ENCODE measurements at places on chromosomes 1 and 21. TPM values are rescaled to one million over a fixed set of nuclear protein-coding genes. Genes with fewer than 3 reads are reported as not detected.
A peak's percentile ranks its signal among the peaks of the same experiment; 100 is the strongest.

GRCh38 chr1:234188454-234188792, 184.8 kb upstream of the COA6 start:
- H3K4me3 ChIP-seq = no peak overlapping the region
- no peak for DNase-seq
- H3K27me3 ChIP-seq = no peaks in the 10 kb centered on the region
- H3K27ac ChIP-seq = no peak overlapping the region
- H3K36me3 ChIP-seq = no peaks in the 10 kb centered on the region
- H3K4me1 ChIP-seq = no peaks in the 10 kb centered on the region

- no peak overlapping the region for H3K27ac ChIP-seq
- no peak overlapping the region for H3K4me3 ChIP-seq
- H3K4me1 ChIP-seq = no peaks in the 10 kb centered on the region
- DNase-seq = no peak
- no peaks in the 10 kb centered on the region for H3K36me3 ChIP-seq
These were observed 208.2 kb downstream of the URB2 start for GRCh38 chr1:229834230-229834629.

DNA sequence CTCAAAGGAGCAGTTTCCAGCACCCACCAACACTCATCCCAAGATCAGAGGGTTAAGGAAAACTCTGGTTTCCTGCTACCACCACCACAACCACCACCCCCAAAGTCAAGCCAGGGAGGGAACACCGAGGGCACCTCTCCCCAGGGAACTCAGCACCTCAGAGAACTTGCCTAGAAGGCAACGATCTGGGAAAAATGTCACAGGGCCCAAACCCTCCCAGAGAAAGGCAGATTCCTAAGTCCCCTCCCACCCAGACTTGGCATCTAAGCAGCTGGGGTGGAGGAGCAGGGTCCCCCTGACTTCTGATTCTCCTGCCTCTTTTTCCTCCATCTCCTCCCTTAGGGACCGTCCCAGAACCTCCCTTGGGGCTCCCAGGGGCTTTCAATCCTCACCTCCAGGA, 10.6 kb downstream of the KANK4 start:
- no peak overlapping the region for H3K4me3 ChIP-seq
- no peak for DNase-seq
- peaks cover 3% of the 10 kb centered on the region for H3K27me3 ChIP-seq
- H3K27ac ChIP-seq = no peak overlapping the region
- H3K36me3 ChIP-seq = no peaks in the 10 kb centered on the region
- no peaks in the 10 kb centered on the region for H3K4me1 ChIP-seq

DNA sequence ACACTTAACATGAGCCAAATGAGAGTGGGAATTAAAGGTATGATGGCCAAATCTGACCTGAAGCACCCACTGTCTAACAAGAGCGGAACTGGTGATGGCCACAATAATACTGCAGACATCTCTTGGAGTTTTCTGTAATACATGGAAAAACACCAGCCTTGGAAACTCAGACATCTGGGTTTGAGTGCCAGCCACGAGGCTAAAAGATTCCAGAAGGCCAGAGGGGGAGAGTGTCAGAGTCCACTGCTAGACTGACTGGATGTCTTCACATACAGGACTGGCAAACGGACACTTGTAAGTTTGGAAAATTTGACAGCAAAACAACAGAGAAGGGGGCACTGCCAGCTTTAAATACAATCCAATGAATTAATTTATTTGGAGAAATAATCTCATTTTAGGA, 175.1 kb downstream of the ADSS2 start:
- H3K27me3 ChIP-seq = no peaks in the 10 kb centered on the region
- H3K27ac ChIP-seq = no peak overlapping the region
- DNase-seq = no peak
- H3K4me1 ChIP-seq = peaks cover 23% of the 10 kb centered on the region
- H3K36me3 ChIP-seq = no peaks in the 10 kb centered on the region
- no peak overlapping the region for H3K4me3 ChIP-seq

GRCh38 chr1:220879076-220879508, at the start of gene HLX:
Gene HLX (plus strand): TSS chr1:220879443. CDS start chr1:220879858, 415 bp downstream.
- peaks cover 64% of the 10 kb centered on the region for H3K27me3 ChIP-seq
- H3K36me3 ChIP-seq = no peaks in the 10 kb centered on the region
- peak within 1 kb of the TSS; percentile 34 for H3K4me3 ChIP-seq
- no peak for DNase-seq
- H3K27ac ChIP-seq = peak within 1 kb of the TSS; percentile 68

TMPRSS3 gene
- 0.42 TPM for total RNA-seq

DNA sequence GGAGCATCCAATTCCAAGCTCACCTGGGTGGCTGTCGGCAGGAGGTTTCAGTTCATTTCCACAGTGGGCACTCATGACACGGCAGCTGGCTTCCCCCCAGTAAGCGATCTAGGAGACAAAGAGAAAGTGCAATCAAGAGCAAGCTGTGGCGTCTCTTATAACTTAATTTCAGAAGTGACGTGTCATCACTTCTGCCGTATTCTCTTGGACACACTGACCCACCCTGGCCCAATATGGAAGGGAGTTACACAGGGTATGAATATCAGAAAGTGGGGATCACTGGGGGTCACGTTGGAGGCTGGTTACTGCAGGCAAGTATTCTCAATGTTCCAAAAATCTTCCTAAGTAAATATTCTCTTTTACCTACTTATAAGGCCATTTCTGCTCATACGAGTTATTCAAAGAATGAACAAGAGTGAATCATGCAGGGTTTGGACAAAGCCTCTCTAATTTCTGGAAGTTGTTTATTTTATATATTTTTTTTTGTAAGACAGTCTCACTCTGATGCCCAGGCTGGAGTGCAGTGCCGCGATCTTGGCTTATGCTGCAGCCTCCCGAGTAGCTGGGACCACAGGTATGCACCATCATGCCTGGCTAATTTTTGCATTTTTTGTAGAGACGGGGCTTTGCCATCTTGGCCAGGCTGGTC, 46.5 kb upstream of the GREM2 start:
- no peaks in the 10 kb centered on the region for H3K27me3 ChIP-seq
- no peaks in the 10 kb centered on the region for H3K4me1 ChIP-seq
- H3K4me3 ChIP-seq = no peak overlapping the region

DNA sequence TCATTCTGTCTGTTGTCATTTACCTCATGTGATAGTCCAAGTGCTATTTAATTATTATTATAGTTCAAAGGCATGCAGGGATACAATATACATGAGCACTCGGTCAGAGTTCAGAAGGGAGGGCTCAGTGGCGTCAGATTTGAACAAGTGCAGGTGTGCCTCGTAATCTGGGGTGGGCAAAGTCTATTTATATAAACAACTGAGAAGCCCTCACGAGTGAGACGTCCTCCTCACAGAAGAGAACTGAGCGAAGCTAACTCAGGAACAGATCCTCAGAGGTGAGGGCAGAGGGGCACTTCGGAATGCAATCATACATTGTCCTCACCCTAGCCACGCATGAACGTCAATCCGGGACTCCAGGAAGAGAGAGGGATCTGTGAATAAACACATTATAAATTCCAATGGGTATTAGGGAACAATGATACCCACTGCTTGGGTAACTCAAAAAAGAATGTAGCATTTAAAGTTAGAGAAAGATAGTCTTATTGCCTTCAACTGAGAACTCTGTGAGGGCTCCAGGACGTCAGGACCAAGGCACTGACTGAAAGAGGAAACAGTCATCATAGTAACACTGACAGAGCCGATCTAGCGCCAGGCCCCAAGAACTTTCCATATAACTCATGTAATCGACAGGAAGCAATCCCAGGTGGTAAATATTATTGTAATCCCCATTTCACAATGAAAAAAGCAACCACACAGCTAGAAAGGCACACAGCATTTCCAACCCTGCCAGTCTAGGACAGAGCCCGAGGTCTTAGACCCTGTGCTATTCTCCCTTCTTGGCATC, 127.1 kb upstream of the B3GALT2 start:
- DNase-seq = no peak
- H3K27ac ChIP-seq = no peak overlapping the region
- H3K27me3 ChIP-seq = no peaks in the 10 kb centered on the region
- no peaks in the 10 kb centered on the region for H3K4me1 ChIP-seq

PLA2G4A gene
- total RNA-seq = 4.7 TPM

LCA5L gene
- total RNA-seq = 1.6 TPM

BMP8B gene
- total RNA-seq = 0.14 TPM

GRCh38 chr1:93437976-93438605, 9.8 kb upstream of the FNBP1L start:
- no peak overlapping the region for H3K27ac ChIP-seq
- no peak for DNase-seq
- no peaks in the 10 kb centered on the region for H3K27me3 ChIP-seq
- H3K4me3 ChIP-seq = no peak overlapping the region
- no peaks in the 10 kb centered on the region for H3K4me1 ChIP-seq

IFI16 gene
- total RNA-seq = 204 TPM

DNA sequence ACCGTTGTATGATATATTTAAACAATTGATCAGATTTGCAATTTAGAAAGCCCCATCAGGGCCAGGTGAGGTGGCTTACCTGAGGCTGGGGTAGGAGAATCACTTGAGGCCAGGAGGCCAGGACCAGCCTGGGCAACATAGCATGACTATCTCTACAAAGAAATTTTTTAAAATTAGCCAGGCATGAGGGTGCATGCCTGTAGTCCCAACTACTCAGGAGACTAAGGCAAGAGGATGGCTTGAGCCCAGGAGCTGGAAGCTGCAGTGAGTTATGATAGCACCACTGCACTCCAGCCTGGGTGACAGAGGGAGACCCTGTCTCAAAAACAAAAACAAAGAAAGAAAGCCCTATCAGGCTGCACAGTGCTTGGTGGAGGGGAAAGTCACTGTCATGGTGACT, 159.9 kb upstream of the RAB4A start:
- H3K4me1 ChIP-seq = peaks cover 16% of the 10 kb centered on the region
- no peaks in the 10 kb centered on the region for H3K27me3 ChIP-seq
- H3K27ac ChIP-seq = no peak overlapping the region
- DNase-seq = no peak
- H3K4me3 ChIP-seq = no peak overlapping the region
- no peaks in the 10 kb centered on the region for H3K36me3 ChIP-seq

DNA sequence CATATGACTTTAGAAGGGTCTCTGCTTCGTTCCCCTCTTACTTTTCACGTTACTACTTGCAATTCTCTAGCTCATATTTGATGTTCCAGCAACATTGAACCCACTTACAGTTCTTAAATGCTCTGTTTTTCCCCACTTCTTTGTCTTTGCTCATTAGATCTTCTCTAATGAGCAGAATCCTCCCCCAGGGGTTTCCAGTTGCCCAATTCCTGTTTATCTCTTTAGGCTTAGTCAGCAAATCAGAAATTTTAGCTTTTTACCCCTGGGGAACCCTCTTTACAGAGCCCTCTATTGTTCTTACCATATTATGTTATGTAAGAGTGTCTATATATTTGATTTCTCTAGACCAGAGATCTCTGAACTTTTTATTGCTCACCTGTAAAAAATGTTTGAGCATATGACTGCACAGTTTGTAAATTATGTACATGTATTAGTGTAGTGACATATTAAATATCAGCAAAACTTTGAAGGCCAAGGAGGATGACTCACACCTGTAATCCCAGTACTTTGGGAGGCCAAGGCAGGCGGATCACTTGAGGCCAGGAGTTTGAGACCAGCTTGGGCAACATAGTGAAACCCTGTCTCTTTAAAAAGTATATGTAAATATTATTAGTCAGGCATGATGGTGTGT, 71.4 kb downstream of the FNBP1L start:
- DNase-seq = no peak
- no peaks in the 10 kb centered on the region for H3K36me3 ChIP-seq
- no peaks in the 10 kb centered on the region for H3K27me3 ChIP-seq
- no peak overlapping the region for H3K4me3 ChIP-seq
- H3K4me1 ChIP-seq = no peaks in the 10 kb centered on the region

DNA sequence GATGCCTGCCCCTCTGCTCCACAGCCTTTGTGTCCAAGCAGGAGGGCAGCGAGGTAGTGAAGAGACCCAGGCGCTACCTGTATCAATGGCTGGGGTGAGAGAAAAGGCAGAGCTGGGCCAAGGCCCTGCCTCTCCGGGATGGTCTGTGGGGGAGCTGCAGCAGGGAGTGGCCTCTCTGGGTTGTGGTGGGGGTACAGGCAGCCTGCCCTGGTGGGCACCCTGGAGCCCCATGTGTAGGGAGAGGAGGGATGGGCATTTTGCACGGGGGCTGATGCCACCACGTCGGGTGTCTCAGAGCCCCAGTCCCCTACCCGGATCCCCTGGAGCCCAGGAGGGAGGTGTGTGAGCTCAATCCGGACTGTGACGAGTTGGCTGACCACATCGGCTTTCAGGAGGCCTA, 754 bp downstream of the BGLAP start:
- peaks cover 25% of the 10 kb centered on the region for H3K27me3 ChIP-seq
- H3K27ac ChIP-seq = no peak overlapping the region
- peaks cover 16% of the 10 kb centered on the region for H3K4me1 ChIP-seq
- H3K36me3 ChIP-seq = peaks cover 28% of the 10 kb centered on the region
- H3K4me3 ChIP-seq = no peak overlapping the region

DNA sequence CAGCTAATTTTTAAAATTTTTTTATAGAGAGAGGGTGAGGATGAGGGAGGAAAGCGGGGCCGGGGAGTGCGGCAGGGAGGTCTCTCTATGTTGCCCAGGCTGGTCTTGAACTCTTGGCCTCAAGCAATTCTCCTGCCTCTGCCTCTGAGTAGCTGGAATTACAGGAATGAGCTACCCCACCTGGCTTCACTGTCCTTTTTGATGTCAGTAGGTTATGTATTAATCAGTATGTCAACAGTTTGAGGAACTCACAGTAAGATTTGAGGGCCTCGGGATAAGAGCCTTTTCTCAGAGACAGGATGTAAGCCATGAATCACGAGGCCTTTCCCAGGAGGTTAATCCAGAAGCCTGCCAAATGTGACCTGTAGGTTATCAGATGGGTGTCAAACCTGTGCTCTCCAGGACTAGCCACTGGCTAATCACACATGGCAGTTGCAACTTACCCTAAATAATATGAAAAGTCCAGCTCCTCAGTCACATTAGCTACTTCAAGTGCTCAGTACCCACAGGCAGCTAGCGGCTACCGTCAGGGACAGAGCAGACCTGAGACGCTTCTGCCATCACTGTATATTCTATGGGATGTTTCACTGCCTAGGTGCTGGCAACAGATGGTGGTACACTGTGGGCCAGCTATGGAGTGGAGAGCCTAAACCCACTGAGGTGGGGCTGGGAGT, 33.1 kb downstream of the TRIM67 start:
- H3K4me1 ChIP-seq = no peaks in the 10 kb centered on the region
- H3K4me3 ChIP-seq = no peak overlapping the region
- no peak overlapping the region for H3K27ac ChIP-seq

DNA sequence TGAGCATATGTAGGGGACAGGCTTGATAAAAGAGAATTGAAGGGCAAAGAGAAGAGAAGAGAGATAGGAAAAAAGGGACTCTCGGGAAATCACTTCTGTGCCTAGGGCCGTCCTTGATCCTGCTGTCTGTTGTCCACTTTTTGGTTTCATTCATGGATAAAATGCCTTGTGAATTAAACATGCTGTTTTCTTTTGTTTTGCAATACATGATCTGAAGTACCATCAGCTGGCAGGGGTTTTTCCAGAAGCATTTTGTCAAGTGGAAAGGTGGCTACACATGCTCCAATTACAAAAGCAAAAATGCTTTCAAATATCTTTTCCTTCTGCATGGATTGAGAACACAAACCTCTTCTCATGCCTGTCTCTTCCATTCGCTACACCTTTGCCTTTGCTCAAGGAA, 361.7 kb downstream of the PDE4B start:
- no peaks in the 10 kb centered on the region for H3K27me3 ChIP-seq
- H3K36me3 ChIP-seq = no peaks in the 10 kb centered on the region
- no peak overlapping the region for H3K4me3 ChIP-seq
- DNase-seq = no peak
- H3K27ac ChIP-seq = no peak overlapping the region
- H3K4me1 ChIP-seq = no peaks in the 10 kb centered on the region

GRCh38 chr1:151594143-151594625, 17.7 kb upstream of the SNX27 start:
- H3K27ac ChIP-seq = peak overlapping the region; percentile 40
- no peaks in the 10 kb centered on the region for H3K27me3 ChIP-seq

GSTM5 gene
- total RNA-seq = 4.1 TPM

HIPK1 gene
- total RNA-seq = 40.6 TPM

- H3K4me3 ChIP-seq = no peak overlapping the region
- DNase-seq = no peak
- no peak overlapping the region for H3K27ac ChIP-seq
These were observed 68.9 kb upstream of the ACTRT2 start for GRCh38 chr1:2952371-2952770.
